Upper lobe of left lung (tissue), 6 donors: ENCODE measurements at places on chromosomes 2 and 18. TPM values are rescaled to one million over a fixed set of nuclear protein-coding genes. Genes with fewer than 3 reads are reported as not detected.

DNA sequence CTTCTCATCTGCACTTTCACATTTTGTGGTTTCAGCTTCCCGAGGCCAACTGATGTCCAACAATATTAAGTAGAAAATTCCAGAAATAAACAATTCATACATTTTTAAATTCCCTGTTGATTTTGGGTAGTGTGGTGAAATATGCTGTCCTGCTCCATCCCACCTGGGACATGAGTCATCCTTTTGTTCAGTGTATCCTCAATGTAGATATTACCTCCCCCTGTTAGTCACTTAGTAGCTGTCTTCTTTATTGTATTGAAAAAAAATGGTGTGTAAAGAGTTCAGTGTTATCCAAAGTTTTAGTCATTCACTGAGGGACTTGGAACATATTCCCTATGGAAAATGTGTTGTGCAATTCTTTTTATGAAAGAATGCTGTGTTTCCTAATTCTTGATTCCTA is 348.1 kb downstream of the SOCS6 start:
- DNase-seq, result no peak

Gene CD207
- total RNA-seq, result not detected

Gene GPBAR1
- total RNA-seq, result 6.4 TPM

Gene VIL1
- total RNA-seq, result not detected

DNA sequence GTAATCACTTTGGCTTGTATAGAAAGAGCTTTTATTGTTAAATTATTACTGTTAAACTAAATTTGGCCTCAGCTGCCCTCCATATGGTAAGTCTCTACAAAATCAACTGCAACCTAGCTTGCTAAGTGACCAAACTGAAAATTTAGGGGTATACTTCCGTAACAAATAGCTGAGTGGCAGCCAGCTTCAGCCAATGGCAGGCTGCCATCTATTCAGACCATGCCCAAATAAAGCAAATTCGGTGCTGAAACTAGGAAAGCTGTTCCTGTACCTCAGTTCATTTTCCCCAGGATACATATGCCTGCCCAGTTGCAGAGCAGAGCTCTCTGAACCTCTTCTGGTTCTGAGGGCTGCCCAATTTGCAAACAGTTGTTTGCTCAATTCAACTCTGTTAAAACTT is 94.8 kb downstream of the EML6 start:
- DNase-seq, result no peak

DNA sequence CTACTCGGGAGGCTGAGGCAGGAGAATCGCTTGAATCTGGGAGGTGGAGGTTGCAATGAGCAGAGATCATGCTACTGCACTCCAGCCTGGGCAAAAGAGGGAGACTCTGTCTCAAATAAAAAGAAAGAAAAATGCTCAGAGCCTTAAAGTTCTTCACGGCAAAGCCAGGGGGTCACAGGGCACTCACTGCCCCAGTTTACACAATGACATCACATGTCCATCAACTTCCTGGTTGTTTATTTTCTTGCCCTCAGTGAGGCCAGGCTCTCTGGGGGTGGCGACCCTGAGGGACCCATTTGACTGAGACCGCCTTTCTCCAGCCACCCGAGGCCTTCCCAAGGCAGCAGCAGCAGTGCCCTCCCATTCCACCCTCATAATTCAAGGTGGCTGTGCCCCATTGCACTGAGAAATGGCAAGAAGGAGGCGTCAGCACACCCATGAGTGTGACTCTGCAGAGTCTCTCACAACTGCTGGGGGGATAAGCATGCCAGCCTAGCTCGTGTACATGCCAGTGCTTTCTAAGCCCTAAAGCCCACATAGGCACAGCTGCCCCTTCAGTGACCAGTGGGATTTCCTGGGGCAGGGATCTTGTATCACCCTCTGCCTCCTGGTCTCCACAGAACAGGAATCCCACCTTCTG is 50.0 kb downstream of the SFXN5 start:
- peak; percentile 9 for DNase-seq

Gene ZNF892
- total RNA-seq, result 5.4 TPM

DNA sequence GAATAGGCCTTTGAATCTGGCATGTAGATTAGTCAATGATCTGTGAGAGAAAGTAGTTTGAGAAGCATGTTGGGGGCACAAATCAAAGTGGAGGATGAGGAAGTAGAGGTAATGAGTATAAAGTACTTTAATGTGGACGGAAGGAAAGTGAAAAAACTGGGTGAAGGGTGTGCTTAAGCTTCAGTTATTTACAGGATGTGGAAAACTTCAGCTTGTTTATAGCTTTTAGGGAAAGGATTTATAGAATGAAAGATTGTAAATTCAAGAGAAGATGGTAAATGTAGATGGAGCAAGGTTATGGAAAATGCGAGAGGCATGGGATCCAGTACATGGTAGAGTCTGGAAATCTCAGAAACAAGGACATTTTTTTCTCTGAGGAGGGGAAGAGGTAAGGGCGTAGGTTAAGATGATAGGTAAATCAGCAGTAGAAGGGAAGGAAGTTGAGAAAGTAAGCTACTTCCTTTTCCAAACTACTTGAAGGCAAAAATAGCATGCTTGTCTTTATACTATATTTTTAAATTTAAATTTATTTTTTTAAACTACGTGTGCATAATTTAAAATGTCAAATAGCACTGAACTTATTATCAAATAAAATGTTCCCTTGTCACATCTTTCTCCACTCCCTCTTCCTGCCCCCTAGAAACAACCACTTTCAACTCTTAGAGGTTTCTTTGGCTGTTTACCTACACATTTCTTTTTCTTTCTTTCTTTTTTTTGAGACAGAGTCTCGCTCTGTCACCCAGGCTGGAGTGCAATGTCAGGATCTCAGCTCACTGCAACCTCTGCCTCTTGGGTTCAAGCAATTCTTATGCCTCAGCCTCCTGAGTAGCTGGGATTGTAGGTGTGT is 8.5 kb downstream of the FAM117B start:
- no peak for DNase-seq

DNA sequence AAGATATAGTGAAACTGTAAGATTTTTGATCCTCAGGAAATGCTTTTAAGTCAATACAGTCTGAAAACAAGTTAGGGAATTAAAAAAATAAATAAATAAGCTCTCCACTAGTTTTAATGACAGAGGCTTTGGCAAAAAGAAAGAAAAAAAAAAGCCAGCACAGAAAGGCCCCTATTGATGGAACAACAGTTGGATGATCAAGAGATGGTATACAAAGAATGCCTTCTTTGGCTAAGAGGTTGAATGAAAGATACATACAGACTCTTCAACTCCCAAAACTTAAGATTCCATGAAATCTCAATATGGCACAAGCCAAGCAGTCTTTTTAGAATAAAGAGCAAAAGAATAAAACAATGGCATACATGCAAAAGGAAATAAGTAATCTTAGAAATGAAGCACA is 64.0 kb upstream of the GALNT5 start:
- no peak for DNase-seq
